ENCODE measurements at places on chromosomes 5 and 9. TPM values are rescaled to one million over a fixed set of nuclear protein-coding genes. Genes with fewer than 3 reads are reported as not detected.

IL5 gene
- 0.07 TPM for polyA plus RNA-seq

PCDHB16 gene
- 1.1 TPM for polyA plus RNA-seq

C9 gene
- polyA plus RNA-seq: 0.04 TPM

SLC9A3 gene
- polyA plus RNA-seq: 203 TPM

ARL15 gene
- polyA plus RNA-seq: 41.5 TPM

SEMA5A gene
- polyA plus RNA-seq: 11.9 TPM

SPATA31C1 gene
- 0.18 TPM for polyA plus RNA-seq

PCDHB14 gene
- polyA plus RNA-seq: 2.7 TPM

CDC25C gene
- 4.5 TPM for polyA plus RNA-seq

SHC3 gene
- polyA plus RNA-seq: 0.69 TPM

CTNNAL1 gene
- polyA plus RNA-seq: 24.0 TPM

COL5A1 gene
- 79.9 TPM for polyA plus RNA-seq

PCDHGA2 gene
- 1.3 TPM for polyA plus RNA-seq

HCN1 gene
- polyA plus RNA-seq: 0.18 TPM

EPB41L4A gene
- polyA plus RNA-seq: 2.2 TPM

SPINK7 gene
- 0.06 TPM for polyA plus RNA-seq

UNC5A gene
- polyA plus RNA-seq: 1.0 TPM

GABBR2 gene
- 0.69 TPM for polyA plus RNA-seq

MAMDC2 gene
- 7.9 TPM for polyA plus RNA-seq

ALDH1A1 gene
- polyA plus RNA-seq: 181 TPM

NMUR2 gene
- polyA plus RNA-seq: 0.75 TPM

SPTAN1 gene
- polyA plus RNA-seq: 240 TPM

LRRC14B gene
- 0.13 TPM for polyA plus RNA-seq

NFIB gene
- 16.6 TPM for polyA plus RNA-seq

ADAMTS19 gene
- 4.8 TPM for polyA plus RNA-seq
